NCI-H460 (cell line): ENCODE measurements at places on chromosomes 5 and 9.

DNA sequence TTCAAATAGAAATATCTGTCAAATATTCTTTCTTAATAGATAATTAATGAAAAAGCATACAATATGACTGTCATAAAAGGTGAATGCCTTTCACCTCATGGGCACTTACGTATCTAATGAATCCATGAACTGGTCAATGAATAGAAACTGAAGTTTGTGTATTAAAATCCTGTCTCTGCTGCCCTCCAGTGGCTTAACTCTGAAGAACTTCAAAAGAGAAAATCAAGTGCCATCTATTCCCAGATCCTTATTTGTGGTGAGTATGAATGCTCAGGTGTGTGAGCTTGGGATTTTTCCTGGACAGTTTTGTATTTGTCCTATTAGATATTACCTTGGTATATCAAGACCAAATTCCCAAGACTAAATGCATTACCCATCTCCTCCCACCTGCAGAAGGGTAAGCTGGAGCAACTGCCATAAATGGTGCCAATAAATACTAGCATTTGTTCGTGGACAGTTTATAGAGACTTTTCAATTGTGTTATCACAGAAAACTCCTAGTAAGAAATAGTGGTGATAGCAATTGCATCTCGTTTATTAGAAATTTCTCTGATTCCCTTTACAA is 44.0 kb upstream of the SVEP1 start:
- DNase-seq: peak; percentile 69

GRCh38 chr5:134964359-134965270 is 3.1 kb upstream of the CATSPER3 start:
- no peak for DNase-seq

- DNase-seq: no peak
Measured at GRCh38 chr5:131222731-131223130, 41.1 kb upstream of the CDC42SE2 start.

- DNase-seq: no peak
Measured at GRCh38 chr9:72509053-72509452, 12.4 kb upstream of the TMC1 start.

DNA sequence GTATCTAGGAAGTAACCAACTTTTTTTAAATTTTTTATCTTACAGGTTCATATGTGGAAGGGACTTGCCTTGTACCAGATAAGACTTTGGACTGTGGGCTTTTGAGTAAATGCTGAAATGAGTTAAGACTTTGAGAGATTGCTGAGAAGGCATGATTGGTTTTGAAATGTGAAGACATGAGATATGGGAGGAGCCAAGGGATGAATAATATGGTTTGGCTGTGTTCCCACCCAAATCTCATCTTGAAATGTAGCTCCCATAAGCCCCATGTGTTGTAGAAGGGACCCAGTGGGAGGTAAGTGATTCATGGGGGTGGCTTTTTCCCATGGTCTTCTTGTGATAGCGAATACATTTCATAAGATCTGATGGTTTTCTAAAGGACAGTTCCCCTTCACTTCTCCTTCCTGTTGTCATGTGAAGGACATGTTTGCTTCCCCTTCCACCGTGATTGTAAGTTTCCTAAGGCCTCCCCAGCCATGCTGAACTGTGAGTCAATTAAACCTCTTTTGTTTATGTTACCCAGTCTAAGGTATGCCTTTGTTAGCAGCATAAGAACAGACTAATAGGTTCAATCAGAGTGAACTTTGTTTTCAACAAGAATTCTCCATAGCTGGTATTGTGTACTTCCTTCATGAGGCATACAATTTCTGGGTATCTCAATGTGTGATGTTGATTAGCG is 535.6 kb upstream of the MEF2C start:
- DNase-seq: no peak

- peak; percentile 59 for DNase-seq
Measured at GRCh38 chr9:131762356-131762932, 22.6 kb upstream of the RAPGEF1 start.

GRCh38 chr5:28780083-28780692 is 1741.8 kb upstream of the CDH9 start:
- DNase-seq: no peak

GRCh38 chr5:1239505-1240251 is 14.5 kb downstream of the SLC6A18 start:
- no peak for DNase-seq

GRCh38 chr5:133363807-133364587 is 248.3 kb downstream of the FSTL4 start:
- no peak for DNase-seq

DNA sequence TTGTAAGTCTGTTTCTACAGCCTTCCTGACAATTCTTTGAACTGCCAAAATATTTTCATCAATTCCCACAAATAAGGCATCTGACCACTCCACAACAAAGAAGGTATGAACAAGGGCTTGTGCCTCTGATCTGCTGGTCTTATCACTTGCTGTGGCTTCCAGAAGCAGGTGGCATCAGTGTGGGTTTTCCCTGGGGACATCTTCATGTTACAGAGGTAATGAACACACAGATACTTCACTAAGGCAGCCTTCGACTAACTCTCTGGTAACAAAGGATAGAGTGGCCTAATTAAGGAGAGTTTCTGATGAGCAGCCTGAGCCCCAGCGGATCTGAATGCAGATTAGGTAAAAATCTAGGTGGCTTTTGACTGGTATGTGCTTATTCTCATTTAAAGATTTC is 15.2 kb upstream of the ERAP2 start:
- no peak for DNase-seq

DNA sequence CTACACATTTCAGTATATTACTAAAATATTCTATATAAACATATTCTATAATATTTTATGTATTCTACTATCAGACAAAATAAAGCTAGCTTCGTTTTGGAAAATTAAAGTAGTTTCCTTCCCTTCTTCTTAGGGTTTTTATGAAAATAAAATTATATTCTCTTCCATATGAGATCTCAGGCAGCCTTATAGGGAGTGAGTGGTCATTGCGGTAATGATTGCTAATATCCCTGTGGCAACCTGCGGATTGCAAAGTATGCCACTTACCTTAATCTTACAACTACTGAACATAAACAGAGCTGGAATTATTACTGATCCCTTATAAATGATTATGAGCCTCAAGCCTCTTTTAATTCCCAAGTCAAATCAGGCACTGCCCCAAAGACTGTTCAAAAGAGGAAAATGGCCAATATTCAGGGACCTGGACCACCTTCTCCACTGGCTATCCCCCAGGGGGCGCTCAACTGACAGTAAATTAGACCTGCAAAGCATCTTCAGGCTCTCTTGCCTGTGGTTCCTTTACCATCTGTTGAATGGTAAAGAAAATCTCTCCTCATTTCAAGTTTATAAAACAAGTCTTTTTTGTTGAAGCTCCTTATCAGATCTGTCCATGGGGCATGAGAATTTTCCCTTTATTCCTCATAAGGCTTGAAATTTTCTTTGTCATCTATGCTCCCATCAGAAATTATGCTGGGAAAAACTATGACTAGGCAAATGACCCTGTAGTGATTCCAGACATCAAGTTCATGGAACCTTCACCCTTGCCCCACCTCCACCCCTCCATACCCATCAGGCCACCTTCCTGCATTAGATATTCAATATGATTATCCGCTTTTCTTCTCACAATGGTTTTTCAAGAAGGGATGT is 163.9 kb downstream of the CEMIP2 start:
- peak; percentile 71 for DNase-seq

GRCh38 chr5:82811490-82811889 is 265.7 kb downstream of the TMEM167A start:
- no peak for DNase-seq

DNA sequence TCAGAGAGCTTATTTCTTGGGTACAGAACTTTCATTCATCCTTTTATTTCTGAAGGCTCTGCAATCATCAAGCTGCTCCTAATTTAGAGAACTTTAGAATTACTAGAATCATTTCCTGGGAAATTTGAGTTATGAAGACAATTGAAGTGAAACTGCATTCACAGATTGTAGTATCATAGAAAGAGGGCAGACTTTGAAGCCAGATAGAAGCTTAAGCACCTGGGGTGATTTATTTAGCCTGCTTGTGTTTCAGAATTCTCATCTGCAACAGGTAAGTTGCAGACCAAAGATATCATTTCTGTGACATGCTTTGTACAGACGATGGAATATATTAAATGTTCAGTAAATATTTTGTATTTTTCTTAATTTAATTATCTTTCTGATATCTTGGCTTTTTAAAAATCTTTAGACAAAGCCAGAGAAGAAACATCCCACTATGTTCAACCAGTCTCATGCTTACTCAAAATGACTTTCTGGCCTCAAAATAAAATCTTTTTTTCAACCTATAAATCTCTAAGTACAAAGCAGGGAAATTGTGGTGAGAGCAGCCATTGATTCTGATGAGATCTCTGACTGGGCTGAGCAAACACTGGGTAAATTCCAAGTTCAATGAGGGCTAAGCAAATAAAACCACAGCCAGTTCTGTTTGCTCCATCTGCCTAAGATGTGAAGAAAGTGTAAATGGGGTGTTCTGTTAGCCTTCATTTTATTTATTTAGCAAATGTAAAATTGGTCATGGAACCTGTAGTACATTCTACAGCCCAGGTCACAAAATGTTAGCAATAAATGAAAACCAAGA is 264.7 kb upstream of the CCNG1 start:
- DNase-seq: no peak

- no peak for DNase-seq
Measured at GRCh38 chr5:109917154-109917546, 227.4 kb downstream of the MAN2A1 start.

GRCh38 chr5:179287631-179288030 is 57.6 kb downstream of the ADAMTS2 start:
- DNase-seq: no peak

DNA sequence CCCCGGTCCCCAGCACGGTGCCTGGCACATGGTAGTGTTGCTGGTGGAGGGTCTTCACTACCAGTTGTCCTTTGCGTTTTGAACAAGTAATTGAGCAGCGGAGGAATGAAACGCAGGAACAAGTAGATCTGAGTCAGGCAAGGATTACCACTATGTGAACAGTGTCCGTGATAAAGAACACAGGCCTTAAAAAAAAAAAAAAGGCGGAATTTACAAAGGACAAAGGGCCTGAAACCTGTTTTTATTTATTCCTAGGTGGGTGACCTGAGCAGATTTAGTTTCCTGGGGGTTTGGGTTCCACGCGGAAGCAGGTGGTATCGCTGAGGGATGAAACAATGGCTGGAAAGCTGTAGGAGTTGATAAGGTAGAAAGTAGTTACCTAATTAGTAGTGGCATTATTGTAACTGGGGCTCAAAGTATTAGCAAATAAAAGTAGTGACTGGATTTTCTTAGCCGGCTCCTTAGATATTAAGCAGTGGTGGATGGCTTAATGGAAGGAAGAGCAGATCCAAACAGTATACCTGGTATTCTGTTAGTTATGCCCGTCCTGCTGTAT is 1.1 kb downstream of the RUSC2 start:
- DNase-seq: no peak

- peak; percentile 40 for DNase-seq
Measured at GRCh38 chr5:170892196-170892595, 30.4 kb downstream of the RANBP17 start.

DNA sequence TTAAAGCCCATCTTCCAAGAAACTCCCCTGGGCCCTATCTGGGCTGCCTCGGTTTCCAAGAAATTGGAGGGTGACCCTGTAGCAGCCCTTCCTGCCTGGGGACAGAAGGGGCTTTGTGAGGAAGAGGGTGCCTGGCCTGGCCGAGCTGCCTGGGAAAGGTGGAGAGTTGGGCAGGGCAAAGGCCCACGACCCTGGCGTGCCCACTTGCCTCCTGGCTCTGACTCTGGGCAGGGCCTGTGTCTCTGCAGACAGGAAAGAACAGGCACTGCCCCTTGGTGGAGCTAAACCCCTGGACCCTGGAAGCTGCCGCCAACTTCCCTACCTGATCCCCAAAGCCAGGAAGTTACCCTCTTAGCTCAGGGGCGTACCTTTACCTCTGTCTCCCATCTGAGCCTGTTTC is 149.3 kb downstream of the RGS3 start:
- no peak for DNase-seq

DNA sequence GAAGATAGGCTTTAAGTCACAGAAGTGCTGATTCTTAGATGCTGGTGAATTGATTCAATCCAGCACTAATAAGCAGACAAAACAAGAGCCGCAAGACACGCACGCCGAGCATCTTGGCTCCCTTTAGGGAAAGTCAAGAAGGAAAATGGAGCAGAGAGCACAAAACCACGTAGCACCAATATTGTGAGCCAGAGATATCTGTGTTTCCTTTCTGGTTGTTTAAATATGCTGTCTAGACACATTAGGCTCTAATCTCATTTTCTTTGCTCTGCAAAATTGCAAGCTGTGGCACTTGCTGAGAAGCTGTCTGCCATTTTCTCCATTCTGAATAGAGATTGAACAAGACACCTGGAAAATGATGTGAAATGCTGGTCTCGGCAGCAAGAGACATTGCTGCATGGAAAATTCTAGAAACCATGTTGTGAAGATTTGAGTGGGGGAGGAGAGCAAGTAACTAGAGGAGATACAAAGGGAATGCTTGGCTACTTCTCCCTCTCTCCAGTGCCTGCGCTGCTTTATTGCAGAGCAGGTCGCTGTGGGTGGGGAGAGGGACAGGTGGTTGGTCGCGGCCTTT is 336.3 kb downstream of the MED10 start:
- no peak for DNase-seq

DNA sequence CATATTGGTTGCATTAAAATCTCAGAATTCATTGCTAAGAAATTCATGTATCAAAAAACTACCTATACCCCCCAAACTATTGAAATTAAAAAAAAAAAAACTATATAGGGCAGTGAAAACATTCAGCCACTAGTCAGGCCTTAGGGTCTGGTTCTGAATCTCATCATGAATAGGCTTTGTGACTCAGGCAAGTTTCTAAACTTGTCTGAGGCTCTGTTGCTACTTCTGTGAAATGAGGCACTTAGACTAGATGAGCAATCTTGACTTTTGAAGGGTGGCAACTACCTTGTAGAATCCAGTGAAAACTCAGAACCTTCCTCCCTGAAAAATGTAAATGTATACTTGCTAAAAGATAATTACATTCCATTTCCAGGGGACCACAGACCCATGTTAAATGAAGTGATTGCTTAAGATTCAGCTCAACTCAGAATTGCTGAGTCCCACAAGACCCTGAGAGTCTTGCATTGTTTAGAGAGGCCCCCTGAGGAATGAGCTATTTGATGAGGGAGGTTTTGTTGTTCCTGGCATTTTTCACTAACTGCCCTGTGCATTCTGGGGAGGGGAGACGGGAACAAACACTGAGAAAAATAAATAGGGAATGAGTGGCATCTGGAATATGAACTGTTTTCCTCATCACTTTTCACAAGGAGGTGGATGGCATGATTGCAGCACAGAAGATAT is 29.5 kb downstream of the RAI14 start:
- DNase-seq: no peak

DNA sequence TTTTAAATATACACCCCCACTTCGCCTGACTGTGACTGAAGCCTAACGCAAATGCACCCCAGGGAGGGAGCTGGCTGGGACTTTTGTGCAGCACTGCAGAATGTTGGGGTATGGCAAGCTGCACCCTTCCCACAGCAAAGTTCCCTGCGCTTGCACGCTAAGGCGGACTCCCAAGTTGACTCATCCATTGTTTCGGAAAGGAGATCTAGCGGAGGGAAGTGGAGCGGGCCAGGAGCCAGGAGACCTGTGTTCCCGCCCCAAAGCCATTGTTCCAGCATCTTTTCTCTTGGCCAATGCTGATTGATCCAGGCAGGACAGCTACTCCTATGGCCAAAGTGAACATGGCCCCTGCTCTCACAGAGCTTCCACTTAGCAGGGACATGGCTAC is 202.9 kb downstream of the AOPEP start:
- DNase-seq: no peak
